Cerebellar cortex (tissue), 1 donor: ENCODE measurements at places on chromosomes 7 and 10.

DNA sequence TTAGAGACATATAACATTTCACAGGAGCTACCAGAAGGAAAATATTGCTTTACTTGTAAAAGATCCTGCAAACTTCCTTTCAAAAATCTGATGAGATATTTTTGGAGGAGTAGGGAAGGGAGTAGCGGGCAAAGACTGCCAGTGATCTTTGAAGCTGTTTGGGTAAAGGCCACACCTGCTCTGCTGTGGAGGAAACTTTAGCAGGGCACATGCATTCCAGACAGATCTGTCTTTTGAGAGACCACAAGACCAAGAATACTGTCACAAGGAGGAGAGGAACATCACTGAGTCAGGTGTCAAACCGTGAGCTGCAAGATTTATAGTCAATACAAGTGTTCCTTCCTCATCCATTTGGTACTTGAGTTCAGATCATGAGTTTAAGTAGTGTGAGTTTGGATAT is 654.4 kb downstream of the DNAJB9 start:
- no peak for DNase-seq

- DNase-seq = no peak
Measured at GRCh38 chr7:148265896-148266295, 324.7 kb upstream of the C7orf33 start.

- DNase-seq = no peak
Measured at GRCh38 chr7:158856883-158857668, 718 bp downstream of the DYNC2I1 start.

GRCh38 chr10:71266147-71266917 is 52.7 kb upstream of the SLC29A3 start:
- no peak for DNase-seq

- DNase-seq = no peak
Measured at GRCh38 chr10:108582387-108582786, 1340.9 kb downstream of the XPNPEP1 start.

DNA sequence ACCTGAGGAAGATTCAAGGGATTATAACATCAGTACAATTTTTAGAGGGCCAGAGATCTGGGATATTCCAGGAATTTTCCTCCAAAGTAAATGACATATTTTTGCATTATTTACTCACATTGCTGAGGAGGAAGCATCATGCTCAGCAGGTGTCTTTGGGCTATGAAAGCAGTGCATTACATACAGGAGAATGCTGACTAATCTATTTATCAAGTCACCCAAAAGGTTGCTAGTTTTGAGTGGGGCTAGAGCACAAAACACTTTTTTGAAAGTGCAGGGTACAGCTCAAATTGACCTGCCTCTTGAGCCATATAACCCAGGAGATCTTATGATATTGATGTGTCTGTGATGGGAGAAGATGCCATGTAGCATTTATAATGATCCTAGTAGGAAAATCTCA is 603.1 kb downstream of the POM121L12 start:
- DNase-seq = no peak

GRCh38 chr7:134669388-134669787 is 22.7 kb downstream of the BPGM start:
- DNase-seq = no peak

DNA sequence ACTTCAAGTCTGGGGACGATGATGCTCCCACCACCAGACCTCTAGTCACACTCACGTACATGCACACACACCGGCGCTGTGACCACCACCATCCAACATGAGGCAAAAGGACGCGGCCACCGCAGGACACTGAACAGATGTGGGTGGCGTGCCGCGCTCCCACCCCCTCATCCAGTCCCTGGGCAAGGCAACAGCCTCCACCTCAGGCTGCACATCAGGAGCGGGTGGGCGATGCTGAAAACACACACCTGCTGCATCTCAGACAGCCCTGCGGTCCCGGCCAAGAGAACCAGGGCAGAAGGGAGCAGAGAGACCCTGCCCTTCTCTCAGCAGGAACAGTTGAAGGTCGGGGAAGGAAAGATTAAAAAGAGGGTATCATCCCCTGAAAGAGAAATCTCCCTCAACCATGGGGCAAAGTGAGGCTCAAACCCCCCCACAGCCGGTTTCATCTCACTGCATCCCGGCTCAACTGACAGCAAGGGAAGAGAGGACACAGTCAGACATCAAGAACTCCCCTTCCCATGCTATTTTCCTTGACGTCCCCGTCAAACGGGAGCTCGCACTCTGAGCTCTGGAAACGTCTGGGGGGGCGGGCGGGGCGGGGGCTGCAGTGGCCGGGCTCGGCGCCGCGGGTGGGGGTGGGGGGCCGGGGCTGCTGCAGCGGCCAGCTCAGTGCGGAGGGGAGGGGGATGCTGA is 1.1 kb downstream of the CAMK2G start:
- DNase-seq = no peak

DNA sequence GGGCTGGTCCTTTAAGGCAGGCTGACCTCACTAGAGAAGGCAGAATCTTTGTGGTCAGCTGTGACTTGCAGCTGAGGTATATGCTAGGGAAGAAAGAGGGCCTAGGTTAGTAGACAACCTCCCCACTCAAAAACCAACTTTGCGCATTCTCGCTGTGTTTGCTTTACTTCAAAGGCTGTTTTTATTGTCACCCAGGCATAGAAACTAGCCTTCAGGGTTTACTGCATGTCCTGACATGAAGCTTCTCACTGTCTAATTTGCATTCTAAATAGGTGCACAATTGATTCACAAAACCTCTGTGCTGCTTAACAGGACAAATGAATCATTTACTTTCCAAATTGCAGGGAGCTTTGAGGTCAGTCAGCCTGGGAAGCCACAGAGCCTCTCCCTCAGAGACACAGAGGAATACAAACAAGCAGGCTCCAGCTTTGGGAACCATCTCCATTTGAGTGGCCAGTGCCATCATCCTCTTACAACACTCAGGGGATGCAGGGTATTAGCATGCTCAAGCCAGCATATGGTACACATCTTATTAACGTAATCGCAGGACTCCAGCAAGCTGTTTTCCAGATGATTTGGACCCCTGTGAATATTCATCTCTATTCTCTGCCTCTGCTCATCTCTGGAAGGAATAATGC is 596.4 kb upstream of the GHITM start:
- DNase-seq = no peak

DNA sequence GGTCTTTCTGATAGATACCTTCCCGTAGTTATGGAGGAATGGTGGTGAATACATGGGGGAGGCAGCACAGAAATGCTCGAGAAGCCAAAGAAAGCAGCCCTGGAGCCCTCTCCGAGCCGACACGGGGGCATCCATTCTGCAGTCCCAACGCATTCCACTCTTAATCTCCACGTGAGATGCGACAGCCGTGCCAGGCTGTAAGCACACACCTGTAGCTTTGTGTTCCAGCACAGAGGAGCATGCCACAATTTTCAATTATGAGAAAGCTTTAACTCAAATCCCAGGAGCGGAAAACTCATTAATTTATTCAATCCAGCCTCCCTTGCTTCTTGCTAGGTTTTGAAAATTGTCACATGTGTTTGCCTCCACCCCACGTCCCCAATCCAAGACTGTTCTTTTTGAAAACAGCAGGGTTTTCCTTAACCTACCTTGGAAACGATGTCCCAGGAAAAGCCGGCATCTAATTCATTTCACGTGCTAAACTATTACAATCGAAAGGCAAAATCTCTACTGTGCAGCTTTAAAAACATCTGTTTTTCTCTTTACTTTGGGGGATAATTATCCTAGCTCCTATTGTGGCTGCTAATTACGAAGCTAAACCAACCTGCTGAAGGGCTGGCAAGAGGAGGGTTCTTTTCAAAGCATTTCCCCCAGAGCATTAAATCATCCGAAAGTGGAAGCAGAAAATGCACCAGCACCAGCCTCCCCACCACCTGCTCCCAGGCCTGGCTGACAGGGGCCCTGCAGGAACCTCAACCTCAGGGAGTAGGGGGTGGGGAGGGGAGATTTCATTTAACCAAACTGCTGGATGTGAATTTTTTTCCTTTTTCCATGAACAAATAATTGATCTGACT is 56.0 kb upstream of the CHST15 start:
- DNase-seq = no peak

- DNase-seq = no peak
Measured at GRCh38 chr10:66834802-66835201, 91.0 kb upstream of the LRRTM3 start.

DNA sequence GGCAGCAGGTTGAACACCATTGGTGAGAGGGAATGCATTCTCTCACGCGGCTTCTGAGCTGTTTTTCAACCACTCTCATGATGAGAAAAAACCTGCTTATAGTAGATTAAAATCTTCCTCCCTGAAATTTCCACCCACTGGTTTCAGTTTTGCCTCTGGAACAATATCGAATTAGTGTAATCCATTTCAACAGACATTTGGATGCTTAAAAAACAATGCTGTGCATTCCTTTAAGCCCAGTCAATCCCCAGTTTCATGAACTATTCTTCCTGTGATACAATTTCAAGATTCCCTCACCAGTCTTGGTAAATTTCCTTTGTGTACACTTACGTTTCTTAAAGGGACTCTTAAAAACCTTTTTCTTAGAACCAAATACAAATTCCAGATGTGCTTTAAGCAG is 89.6 kb downstream of the ITIH5 start:
- DNase-seq = no peak

DNA sequence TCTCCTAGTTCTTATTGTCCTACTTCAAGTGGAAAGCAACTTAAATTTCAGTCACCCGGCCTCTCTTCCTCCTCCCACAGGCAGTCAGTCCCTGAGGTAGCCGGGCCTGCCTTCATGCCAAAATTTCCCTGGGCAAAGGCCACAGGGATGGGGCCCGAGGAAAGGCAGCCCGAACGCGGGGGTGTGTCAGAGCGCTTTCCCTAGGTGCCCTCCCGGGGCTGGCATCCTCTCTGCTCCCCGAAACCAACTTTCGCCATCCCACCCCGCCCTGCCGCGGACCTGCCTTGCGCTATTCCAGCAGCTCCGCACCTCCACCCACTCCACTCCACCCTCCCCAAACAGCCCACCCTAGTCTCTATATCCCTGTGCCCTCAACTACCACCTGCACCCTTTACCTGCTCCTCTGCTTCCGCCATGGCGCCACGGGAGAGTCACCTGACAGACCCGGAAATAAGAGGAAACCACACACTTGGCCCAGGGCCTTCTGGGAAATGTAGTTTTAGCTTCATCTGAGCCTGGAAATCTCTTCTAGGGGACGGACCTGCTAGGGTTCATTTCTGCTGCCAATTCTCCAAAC is at the start of gene VPS41:
Gene VPS41 (minus strand): TSS at position 433 of the 577 bp plus-strand sequence. CDS start 17 bp downstream, at position 416.
- peak; percentile 91 for DNase-seq

DNA sequence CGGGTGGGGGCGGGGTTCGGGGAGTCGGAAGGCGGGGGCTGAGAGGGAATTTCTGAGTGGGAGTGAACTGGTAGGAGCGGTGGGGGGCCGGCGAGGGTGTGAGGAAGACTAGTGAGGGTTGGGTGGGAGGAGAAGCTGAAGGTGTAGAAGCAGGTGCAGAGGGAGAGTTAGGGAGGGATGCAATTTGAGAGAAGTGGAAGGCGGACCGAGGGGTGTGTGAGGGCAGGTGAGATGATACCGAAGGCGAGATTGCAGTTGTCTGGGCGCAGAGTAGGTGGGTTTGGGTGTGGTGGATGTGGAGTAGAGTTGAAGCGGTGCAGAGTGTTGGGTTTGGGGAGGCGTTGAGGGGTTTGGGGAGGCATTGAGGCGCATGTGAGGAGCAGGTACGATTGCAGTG is 643 bp downstream of the KAT6B start:
- no peak for DNase-seq

GRCh38 chr10:86234107-86234506 is 132.5 kb downstream of the GRID1 start:
- DNase-seq = no peak

- no peak for DNase-seq
Measured at GRCh38 chr10:120271696-120272095, 185.3 kb upstream of the PLPP4 start.

- DNase-seq = no peak
Measured at GRCh38 chr10:93363891-93364648, 118.1 kb downstream of the MYOF start.

DNA sequence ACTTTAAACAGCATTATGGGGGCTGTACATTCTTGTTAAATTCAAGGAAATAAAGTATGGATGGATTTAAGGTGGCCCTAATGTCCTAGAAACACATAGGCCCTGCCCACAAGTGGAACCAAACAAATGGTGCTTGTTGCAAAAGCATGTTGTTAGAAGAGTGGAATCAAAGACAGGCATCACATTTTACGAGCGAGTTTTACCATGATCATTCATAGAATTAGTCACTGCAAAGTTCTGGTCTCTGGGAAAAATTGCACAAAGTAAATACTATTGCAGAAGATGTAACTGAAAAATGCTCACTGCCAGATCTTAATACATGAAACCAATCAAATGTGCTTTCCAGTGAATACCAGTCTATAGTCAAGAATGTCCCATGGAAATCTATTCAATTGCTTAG is 677.1 kb downstream of the PARD3 start:
- no peak for DNase-seq

- no peak for DNase-seq
Measured at GRCh38 chr10:74976565-74976964, 134.9 kb upstream of the SAMD8 start.
